Iris pigment epithelial cell (primary cell): ENCODE measurements at places on chromosomes 7 and 10.
A peak's percentile ranks its signal among the peaks of the same experiment; 100 is the strongest.

GRCh38 chr7:142542942-142543341 is 206.3 kb upstream of the PRSS1 start:
- peak; percentile 86 for DNase-seq

DNA sequence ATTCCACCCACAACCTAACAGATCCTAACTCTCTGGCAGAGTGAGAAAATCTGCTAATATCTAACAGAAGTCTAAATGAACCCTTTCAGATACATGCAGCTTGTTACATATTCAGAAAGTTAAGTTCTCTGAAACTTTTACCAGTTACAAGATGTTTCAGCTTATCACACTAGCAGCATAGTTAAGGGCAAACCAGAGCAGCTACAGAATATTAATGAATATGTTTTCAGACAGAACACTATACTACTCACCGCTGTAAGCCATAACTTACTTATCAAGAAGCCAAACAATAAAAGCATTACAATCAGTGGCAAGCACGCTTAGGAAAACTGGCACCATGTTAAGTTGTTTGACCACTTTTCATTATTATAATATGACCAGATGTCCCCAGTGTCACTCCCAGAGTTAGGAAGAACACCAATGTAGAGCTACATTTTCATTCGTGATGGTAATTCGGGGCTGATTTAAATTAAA is 2.7 kb downstream of the ITGB1 start:
- no peak for DNase-seq

- no peak for DNase-seq
Observed at GRCh38 chr7:148662646-148663045, 36.1 kb upstream of the CUL1 start.

DNA sequence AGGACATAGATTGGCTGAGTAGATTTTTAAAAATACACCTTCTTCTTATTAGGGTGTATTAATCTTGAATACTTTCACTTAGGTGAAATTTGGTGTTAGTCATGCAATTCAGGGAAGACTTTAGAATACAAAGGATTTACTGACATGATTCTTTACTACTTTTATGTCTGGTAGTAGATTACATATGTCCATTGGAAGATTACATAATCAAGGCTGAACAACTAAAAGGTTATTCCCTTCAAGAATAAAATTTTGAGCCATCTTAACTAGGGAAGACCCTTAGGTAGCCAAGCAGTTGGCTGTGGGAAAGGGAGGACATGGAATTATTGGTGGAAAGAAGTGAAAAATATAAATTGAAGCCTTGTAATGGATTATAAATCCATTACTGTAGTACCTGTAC is 165.0 kb downstream of the ITGB1 start:
- DNase-seq: peak; percentile 7

GRCh38 chr7:54664235-54665228 is 94.5 kb downstream of the SEC61G start:
- peak; percentile 12 for DNase-seq

GRCh38 chr7:156139633-156140032 is 327.4 kb upstream of the SHH start:
- no peak for DNase-seq

DNA sequence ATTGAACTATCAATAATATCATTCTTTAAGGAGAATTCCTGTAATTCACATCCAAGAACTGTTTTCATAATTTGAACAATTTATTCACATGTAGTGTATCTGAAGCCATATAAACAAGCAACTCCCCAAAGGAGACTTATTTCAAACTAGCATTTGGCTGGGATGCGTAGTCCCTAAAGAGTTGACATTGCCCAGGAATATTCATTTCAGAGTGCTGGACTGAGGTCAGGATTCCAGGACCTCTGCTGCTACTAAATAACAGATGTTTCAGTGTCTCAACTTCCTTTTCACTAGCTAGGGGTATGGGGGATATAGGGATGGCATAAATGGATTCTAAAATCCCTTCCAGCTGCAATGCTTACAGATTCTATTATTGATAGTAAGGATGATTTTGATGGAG is 177.0 kb downstream of the TSPAN12 start:
- DNase-seq: no peak

DNA sequence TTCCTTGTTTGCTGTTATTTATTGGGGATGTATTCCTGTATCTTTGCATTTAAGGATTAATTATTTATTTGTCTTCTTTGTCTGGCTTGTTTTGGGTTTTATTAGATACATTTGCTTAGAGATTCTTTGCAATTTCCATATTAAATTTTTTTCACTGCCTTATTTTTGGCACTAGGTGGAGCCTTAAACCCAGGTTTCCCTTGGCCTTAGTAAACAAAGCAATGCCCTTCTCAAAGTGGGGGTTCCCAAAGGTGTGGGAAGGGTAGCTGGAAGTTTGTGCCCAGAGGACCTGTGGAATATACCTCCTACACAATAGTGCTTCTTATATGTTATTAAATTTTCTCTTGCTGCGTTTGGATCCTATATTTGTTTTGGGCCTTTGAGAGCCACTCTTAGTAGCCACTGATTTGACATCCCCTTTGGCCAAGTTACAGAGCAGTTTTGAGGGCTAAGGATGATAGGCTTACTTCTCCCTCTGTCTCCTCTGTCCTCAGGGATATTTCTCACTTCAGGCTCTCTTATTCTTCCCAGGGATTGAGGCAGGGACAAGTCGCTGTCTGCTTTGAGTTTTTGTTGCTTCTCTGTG is 162.3 kb downstream of the ITGB1 start:
- DNase-seq: peak; percentile 34

GRCh38 chr7:84568781-84569180 is 374.2 kb upstream of the SEMA3A start:
- no peak for DNase-seq

- peak; percentile 10 for DNase-seq
Observed at GRCh38 chr10:24306507-24306875, 97.6 kb downstream of the KIAA1217 start.

- DNase-seq: no peak
Observed at GRCh38 chr7:37759526-37759925, 76.0 kb downstream of the GPR141 start.

- DNase-seq: no peak
Observed at GRCh38 chr7:120684463-120684862, 173.5 kb downstream of the TSPAN12 start.

- DNase-seq: peak; percentile 57
Observed at GRCh38 chr10:6738112-6738768, 158.2 kb upstream of the PRKCQ start.

GRCh38 chr7:93232673-93233018 is 480 bp downstream of the VPS50 start:
- DNase-seq: no peak

DNA sequence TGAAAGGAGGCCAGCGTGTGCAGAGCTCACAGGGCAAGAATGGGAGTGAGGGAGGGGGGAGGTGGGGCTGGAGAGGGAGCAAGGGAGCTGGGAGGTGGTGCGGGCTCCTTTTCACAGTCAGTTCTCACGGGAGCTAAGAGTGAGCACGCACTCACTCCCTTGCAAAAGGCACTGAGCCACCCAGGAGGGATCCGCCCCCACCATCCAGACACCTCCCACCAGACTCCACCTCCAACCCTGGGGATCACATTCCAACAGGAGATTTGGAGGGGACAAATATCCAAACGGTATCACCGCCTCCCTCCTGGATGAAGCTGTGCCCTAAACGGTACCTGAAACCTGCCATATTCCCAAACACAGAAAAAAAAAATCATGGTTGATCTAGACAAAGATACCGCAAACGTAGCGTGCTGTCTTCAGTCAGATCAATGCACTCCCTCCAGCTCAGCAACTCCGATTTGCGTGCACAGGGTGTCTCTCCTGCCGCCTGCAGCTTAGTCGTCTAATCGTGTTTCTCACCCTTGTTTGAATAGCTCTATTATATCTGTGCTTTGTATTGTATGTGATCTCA is 20.3 kb upstream of the PRKAG2 start:
- no peak for DNase-seq

- no peak for DNase-seq
Observed at GRCh38 chr7:44625526-44626471, 19.4 kb downstream of the OGDH start.

DNA sequence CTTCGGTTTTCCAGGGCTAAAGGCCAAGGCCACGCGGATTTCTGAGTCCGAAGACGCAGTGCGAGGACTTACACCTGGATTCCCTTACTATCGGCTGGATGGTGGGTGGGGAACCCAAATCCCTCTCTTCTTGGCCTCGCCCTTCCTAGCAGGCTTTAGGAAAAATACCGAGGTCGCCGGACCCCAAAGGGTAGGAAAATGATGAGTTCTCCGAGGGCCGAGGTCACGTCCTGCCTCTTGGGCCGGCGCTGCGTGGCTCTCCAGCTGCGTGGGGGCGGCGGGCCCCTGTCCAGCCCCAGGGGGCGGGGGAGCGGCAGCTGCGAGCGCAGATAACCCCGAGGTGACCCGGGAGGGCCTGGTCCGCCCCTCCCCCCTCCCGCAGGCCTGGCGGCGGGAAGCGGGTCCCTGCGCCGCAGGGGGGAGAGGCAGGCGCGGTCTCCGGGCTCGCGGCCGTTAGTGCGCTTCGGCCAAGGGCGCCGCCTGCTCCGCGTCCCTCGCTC is 805 bp upstream of the HMX3 start:
- no peak for DNase-seq

DNA sequence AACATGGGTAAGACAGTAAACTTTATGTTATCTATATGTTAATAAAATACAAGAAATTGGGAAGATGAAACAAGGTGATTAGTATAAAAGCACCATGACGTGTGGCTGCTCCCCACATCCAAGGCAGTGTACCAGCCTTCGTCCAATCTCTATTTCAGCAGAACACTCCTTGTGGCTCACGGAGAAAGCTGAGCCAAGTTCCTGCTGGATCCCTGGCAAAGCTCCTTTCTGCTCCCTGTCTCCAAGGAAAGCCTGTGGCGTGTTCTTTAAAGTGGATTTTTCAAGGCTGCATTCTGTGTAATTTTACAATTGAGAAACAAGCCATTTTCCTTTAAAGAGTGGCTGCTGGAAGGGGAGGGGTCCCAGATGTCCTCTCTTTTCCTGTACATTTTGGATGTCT is 467.3 kb downstream of the PTPRN2 start:
- DNase-seq: no peak

DNA sequence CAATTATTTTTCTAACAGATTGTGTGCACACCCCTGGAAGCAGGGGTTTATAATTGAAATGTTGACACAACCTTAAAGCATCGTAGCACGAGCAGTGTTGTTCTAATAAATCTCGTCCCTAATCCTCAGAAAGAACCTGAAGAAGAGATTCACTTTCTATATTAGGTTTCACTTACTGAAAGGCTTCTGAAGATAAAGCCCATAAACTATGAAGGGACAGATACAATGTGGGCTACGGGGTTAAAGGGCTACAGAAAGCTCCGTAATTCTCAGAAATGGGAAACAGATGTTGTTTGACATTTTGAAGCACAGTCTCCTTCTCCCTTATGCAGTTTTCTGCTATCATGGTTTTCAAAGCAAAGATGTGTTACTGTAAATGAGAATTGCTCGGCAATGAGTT is 479.6 kb downstream of the GATA3 start:
- no peak for DNase-seq

GRCh38 chr7:73418113-73418703 is 15.4 kb upstream of the FZD9 start:
- DNase-seq: no peak

- peak; percentile 34 for DNase-seq
Observed at GRCh38 chr7:37065779-37066271, 341.5 kb upstream of the AOAH start.

DNA sequence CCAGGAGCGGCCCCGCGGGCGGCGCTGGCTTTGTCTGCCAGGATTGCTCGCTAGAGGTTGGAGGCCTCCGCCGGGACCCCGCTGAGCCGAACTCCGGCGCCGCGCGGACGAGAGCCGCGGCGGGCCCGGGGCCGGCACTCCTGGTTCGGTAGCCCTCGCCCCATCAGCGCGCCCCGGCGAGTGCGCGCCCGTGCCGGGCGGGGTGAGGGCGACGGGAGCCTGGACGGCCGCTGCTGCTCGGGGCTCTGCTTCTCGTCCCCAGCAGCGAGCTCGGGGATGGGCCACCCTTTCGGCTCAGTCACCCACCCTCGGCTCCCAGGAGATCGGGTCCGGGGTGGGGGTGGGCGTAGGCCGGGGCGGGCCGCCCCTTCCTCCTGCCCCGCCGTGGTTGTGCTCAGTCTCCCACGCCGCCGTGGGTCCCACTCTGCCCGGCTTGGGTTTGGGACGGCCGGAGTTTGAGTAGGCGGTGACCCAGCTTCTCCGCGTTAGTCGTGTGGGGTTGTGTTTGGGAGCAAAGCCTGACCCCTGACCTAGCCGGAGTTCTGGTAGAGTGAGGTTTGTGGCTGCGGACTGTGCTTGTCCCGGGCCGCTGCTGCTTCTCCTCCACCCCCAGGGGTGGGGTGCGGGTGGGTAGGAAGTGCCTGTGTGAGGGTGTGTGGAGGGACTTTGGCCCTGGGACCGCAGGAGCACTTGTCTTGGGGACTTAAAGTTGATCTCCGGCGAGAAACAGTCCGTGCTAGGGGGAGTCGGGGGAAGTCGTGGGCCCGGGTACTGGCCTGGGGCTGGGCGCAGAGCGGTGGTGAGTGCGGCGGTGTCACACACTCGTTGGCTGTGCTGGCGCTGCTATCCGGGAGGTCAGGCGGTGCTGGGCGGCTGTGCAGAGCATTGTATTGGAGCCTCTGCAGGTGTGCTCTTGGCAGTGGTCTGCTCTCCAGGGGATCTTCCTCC is 677 bp downstream of the TSPAN14 start:
- peak; percentile 44 for DNase-seq

DNA sequence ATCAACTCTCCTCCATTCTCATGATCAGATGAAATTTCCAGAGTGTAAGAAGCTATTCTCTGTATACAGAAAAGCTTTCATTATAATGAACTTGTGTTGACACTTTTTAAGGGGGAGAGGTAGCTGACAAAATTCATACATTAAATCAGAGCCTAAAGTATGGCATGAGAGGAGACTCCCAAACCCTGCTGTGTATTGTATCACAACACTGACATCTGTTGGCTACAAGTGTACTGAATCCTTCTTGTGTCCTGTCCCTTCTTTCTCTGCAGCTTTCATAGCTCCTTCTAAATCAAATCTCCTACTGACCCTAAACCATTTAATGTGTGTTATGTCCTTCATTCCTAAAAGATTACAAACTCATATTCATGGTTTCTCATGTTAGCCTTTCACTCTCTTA is 70.9 kb downstream of the GCC1 start:
- DNase-seq: peak; percentile 40

DNA sequence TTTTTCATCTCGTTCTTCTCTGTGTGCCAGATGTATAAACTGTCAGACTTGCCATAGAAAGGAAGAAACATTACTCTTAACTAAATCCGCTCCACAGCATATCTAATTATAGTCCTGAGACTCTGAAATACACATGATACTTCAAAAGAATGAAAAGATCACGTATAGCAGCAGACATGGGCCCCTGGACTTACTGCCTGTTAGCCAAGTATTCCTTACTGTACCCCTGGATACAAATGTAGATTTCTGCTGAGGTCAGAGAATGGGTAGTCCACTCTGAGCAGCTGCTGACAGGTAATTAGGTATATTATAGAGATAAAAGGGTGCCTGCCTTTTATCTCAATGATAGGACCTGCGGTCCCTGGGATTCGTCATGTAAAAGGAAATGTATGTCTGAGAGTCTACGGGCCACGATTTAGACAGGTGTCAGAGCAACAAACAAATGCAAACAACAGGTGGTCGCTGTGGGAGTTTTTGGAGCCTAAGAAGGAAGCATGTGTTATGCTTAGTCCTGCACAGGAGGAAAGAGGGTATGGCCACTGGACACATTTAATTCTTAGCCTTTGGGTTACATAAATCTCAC is 69.4 kb downstream of the VOPP1 start:
- no peak for DNase-seq

GRCh38 chr7:151207315-151207714 is 3.0 kb downstream of the H2BK1 start:
- DNase-seq: no peak
